T-helper 2 cell (primary cell): ENCODE measurements at places on chromosomes 3 and 15.

- no peak for DNase-seq
These were observed 406.0 kb downstream of the GAP43 start for GRCh38 chr3:116029266-116029665.

DNA sequence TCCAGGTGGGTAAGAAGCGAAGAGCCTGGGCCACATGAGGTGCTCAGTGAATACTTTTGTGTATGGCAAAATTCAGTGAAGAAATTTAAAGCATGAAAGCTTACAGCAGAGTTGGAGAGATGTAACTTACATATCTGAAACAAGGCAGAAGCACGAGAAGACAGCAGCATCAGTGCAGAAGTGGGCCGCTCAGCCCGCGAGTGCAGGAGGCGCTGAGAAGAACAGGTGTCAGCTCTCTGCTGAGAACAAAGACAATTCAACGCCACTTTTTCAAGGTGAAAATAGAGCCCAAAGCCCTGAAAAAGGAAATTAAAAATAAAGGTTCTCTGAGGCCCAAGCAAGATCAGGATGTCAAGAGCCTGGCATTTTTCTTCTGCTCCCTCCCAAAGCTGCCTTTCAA, 58.3 kb downstream of the RBPMS2 start:
- no peak for DNase-seq

DNA sequence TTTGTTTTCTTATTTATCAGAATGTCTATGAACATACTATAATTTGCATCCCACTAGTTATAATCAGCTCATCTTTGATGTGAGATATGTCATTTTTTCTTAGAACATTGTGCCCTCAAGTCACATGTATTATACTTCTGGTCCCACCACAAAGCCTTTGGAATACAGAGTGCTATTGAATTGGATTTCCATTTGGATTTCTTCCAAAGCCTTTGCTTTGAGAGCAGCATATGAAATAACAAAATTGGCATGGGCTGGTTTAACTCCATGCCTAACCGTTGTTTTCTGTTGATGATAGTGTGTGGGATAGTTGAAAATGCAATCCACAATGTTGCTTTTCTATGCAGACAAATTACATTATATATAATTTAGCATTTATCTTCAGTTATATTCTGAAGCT, 284.5 kb upstream of the PLSCR5 start:
- no peak for DNase-seq

DNA sequence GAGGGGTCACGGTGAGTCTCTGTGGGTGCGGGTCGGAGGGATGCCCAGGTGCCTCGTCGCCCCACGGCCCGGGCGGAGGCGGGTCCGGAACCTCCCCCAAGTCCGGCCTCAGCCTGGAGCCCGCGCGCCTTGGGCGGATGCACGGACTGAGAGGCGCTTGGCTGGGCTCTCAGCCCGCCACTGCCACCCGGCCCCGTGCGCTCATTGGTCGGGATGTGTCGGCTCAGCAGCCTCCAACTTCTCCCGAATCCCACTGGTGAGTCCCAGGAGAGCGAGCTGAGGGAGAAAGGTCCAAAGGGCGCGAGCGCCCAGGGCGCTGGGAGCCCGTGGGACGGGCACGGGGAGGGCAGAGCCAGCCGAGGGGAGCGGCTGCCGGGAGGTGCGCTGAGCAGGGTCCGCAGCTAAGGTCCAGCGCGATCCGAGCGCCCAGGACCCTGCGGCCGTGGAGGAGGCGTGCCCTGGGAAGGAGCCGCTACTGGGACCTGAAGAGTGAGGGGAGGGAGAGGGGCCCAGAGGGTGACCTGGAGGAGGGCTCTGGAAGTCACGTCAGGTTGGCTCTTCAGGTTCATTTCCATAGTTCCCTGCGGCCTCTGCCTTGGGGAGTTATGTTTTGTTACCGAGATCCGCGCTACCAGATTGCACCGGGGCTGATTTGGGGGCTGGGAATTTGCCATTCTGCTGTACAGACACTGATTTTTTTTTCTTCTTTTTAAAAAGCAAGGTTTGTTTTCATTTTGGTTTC, at the start of gene MME:
TSS of gene MME (plus strand) at position 574 of the 742 bp plus-strand sequence. CDS start 3,849 bp downstream, outside the sequence.
- no peak for DNase-seq

- no peak for DNase-seq
These were observed 13.3 kb upstream of the TM4SF1 start for GRCh38 chr3:149390772-149391212.

GRCh38 chr15:69017978-69018377, 3.5 kb downstream of the NOX5 start:
- DNase-seq, result no peak

GRCh38 chr15:95059346-95059905, 828.1 kb downstream of the MCTP2 start:
- no peak for DNase-seq

- DNase-seq, result no peak
These were observed 598.1 kb downstream of the GOLGA6L6 start for GRCh38 chr15:19943515-19943914.
